ENCODE measurements at places on chromosomes 12 and 14.

- DNase-seq, result no peak
Measured at GRCh38 chr14:105605464-105606304, 79.3 kb downstream of the TMEM121 start.

DNA sequence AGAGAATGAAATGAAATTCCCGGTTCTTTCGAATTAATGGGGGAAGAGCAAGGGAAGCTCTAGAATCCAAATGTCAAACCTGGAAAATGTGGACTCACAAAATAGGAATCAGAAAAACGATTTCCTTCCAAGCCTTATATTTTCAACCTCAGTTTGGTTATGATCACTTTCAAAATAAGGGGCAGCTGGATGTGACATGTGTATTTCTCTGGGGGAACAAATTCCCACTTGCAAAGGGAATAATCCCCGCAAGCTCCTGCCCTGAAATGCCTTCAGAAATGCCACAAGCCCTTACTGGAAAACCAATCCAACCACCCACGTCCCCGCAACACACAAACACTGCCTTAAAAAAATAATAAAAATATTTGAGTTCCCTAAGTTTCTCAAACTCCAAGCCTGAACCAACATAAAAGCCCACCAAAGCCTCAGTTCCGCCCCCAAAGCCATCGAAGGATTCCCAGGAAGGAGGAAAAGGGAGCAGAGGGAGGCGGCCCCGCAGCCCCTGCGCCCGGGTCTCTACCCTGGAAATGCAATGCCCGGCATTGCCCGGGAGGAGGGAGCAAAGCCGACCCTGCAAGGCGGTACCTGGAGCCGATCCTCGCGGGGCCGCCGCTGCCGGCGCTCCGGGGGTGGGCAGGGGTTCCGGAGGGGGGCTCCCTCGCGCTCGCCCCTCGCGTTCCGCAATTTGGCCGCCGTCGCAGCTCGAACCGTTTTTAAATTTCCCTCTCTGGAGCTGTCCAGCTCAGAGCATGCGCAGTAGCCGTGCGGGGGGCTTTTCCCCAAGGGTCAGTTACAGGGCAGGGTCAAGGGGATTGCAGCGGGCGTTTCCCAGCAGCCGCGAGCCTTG, at the start of gene FOXN4:
Gene FOXN4 (minus strand): TSS at position 751 of the 847 bp plus-strand sequence. CDS start 963 bp downstream, outside the sequence.
- DNase-seq, result no peak

DNA sequence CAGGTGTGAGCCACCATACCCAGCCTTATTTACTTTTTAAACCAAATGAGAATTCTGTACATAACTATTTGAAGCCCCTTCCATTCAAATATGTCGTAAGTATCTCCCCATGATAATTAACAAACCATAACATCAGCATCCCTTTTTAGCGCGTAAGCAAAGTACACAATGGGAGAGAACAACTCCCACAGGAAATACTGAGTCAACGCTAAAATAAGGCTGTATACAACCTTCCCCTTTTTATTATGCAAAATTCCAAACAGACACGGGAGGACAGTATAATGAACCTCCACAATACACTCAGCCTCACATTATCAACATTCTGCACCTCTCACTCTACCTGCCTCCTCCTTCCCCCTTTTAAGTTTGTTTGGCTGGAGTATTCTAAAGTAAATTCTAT, 73.5 kb downstream of the CCDC88C start:
- DNase-seq, result no peak

- DNase-seq, result no peak
Measured at GRCh38 chr14:78790271-78790670, 620.1 kb downstream of the NRXN3 start.

GRCh38 chr12:100234591-100235304, 32.1 kb downstream of the DEPDC4 start:
- no peak for DNase-seq

DNA sequence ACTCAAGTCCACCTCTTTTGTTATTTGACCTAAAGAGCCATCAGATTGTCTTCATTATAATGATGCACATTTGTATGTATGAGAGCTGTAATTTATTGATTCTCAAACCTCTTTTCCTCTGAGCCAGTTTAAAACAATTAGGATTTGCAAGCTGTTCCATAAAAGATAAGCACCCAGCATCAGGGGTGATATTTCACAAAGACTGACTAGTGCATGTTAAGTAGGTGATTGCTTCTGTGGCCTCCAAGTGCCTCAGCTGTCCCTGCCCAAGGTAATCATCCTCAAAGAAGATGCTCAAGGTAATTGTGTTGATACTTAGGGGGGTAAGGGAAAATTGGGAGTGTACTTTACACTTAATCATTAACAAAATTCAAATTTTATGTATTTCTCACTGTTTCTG, 18.2 kb downstream of the CEP128 start:
- no peak for DNase-seq

GRCh38 chr12:93273834-93274564, 103.7 kb upstream of the NUDT4 start:
- no peak for DNase-seq

- no peak for DNase-seq
Measured at GRCh38 chr14:95439881-95440280, 76.6 kb downstream of the SYNE3 start.

DNA sequence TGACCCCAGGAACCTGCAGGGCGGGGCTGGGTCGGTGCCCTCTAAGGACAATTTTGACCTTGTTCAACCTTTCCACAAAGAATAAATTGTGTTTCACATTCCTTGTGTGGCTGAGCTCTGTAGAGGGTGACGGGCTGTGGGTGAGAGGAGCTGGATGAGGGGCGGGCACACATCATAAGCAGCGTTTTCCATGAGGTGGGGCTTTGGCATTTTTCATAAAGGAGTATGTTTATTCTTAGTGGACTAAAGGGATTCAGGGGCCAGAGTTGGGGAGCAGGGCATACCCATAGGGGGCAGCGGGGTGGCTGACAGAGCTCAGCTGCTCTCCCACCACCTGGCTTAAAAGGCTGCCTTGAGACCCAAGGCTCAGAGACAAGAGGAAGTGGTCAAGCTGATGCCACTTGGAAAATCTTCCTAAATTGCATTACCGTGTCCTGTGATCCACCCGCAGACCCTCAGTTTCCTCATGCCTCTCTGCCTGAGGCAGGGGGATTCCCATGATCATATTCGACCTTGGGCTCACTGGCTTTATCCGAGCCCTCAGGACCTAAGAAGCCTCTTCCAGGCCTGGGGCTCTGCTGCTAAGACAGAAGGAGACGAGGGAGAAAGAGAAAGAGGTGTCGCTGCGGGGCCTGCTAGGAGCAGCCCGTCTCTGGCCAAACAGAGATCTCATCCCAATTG, 11.4 kb downstream of the MMP14 start:
- DNase-seq, result peak; percentile 22

Data from CD4-positive, alpha-beta T cell treated with Interleukin-15 for 1 hour (primary cell).